ENCODE measurements at places on chromosomes 6 and 20.

DNA sequence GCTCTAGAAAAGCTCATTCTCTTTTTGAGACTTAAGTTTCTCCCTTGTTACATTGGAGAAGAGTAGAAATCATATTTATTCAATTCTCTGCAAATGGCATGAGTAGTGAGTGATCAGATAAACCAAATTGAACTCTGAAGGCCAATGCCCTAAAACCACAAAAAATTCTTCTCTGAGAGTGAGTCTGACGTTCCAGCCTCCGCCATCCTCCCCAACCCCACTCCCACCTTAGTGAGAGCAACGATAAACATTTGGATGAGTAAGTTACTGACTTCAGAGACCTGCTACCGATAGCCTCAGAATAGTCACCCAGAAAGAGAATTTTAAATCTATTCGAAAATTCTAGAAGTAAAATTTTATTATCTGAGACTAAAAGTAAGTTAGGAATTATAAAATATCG lies 94.6 kb downstream of the TFAP2A start:
- no peak for DNase-seq

DNA sequence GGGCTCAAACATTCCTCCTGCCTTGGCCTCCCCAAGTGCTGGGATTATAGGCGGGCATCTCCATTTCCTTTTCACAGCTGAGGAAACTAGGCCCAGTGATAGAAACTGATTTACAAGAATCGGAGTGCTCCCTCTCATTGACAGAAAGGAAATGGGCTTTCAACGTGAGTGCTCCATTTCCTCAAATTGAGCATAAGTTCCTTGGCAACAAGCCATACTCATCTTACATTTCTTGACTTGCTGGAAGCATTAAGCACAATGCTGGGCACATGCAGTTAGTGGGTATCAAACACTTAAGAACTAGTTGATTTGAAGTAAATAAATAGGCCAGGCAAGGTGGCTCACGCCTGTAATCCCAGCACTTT lies 54.7 kb downstream of the FGD2 start:
- no peak for DNase-seq

DNA sequence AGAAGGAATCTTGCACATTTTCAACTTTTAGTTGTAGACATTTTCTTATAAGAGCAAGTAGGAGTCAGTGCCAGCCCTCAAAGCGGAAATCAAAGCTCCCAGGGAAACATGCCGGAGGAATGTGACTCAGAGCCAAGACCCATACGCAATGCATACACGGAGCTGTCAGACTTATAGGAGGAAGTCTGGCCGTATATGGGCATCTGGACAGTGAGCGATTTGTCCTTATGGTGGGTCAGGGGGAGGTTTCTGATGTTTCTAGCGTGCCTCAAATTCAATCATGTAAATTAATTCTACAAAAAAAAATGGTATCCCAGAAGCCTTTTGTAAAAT lies 3.6 kb upstream of the CCN2 start:
- DNase-seq: no peak

- DNase-seq: no peak
Measured at GRCh38 chr20:18886756-18887155, 73.2 kb downstream of the SCP2D1 start.

DNA sequence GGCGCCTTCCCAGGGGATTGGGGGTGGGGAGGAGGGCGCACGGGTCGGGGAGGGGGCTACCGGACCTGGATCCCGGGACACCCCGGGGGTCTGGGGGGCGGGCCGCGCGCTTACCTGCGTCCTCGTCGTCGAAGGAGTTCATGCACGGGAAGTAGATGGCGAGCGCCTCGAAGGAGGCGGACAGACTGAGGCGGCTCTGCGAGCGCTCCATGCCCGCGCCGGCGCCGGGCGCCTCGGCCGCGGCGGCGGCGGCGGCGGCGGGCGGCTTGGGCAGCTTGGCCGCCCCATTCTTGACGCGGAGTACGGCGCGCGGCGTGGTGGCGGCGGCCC lies 320 bp downstream of the RIMS4 start:
- DNase-seq: no peak

GRCh38 chr6:99148111-99148510 lies 200.4 kb upstream of the FBXL4 start:
- DNase-seq: no peak

GRCh38 chr6:158441716-158442215 lies 118.1 kb upstream of the TMEM181 start:
- no peak for DNase-seq

GRCh38 chr20:22698259-22698842 lies 114.0 kb upstream of the FOXA2 start:
- no peak for DNase-seq

- DNase-seq: no peak
Measured at GRCh38 chr6:113122060-113122459, 735.1 kb upstream of the MARCKS start.

DNA sequence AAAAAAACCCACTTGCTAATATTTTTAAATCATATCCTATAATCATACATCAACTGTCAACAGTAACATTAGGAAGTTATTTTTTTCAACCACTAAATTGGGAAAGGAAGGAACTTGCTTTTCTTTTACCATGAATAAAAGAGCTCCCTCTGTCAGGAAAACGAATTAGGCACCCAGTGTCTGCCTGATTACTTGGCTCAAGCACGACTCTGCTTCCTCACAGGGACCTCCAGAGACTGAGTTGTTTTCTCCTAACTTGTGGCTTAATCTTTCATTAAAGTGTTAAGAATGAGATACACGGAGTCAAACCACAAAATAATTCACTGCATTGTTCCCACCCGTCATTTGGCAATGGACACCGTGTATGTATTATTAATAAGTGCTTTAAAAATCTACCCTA lies 1405.1 kb upstream of the EYS start:
- DNase-seq: no peak

DNA sequence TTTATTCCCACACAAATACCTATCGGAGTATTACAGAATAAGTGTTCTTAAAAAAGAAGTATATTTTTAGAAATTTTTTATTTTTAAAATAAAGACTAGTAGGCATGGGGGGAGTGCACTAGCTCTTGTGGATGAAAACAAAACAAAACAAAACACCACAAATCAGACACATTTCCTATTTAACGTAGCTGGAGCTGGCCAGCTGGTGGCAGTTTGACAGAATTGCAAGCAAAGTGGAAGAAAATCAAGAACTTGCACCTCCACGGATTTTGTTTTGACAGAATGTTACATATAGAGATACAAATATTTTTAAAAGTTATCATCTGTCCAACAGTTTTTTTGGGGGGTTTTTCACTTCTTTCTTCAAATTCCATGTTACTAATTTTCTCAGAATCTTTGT lies 63.6 kb upstream of the SNRPB2 start:
- no peak for DNase-seq

DNA sequence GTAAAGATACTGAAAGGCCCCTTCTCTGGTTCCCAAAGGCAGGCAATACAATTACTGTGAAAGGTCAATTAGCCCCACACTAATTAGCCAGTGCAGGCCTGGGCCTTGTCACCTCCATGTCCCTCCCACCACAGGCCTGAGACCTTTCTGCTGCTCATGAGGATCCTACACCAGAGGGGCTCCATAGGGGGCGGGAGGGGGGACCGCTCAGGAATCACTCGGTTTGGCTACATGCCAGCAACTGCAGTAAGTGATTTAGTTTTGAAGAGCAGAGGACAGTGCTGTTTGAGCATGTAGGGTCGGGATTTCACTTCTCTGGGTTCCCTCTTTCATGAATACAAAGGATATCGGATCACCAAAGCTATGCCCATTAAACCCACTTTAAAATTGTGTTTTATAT lies 455.6 kb downstream of the PRKN start:
- DNase-seq: no peak

GRCh38 chr6:118281291-118281690 lies 266.8 kb upstream of the PLN start:
- DNase-seq: no peak

DNA sequence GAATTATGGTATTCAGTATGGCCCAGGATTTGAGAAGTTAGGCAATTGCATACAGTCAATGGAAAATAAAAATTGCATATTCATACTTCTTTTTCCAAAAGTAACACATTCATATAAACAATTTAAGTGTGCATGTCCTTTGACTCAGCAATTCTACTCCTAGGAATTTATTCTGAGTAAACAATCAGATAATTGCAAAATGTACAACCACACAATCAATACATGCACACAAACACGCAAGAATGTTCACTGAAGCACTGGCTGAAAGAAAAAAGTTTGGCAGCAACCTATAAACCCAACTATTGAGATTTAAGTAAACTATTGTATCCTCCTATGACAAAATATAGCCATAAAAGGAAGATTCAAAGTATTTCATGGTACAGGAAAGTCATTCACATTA lies 1.6 kb downstream of the CYP39A1 start:
- DNase-seq: no peak

GRCh38 chr20:38620441-38620840 lies 18.8 kb downstream of the ARHGAP40 start:
- no peak for DNase-seq

DNA sequence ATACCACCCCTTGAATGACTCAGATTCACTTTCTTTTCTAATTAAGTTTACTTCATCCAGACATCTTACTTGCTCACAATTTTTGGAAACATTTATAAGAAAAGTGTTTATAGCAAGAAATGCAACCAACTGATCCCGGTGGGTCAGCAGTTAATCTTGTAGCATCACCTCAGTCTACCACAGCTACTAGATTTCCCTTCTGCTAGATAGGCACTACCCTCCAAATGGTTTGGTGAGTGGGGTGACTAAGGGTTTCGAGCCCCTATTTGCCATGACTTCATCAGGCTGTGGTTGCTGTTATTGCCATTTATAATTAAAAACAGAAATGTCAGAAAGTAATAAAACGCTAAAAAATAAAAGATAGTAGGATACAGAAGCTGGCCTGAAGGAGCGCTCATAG lies 930.1 kb upstream of the GJE1 start:
- no peak for DNase-seq

DNA sequence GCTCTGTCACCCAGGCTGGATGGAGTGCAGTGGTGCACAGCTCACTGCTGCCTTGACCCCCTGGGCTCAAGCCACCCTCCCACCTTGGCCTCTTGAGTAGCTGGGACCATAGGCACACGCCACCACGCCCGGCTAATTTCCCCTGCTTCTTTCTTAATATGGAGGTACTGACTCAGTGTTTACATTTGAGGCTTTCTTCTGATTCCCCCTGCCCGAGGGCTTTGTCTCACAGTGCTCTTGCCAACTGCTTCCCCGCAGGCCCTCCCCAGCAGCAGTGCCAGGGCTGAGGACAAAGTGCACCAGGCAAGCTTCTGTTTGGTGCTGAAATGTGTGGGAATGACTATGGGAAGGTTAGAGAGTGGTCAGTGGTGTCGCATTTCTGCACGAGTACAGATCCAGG lies 34.8 kb downstream of the NR2E1 start:
- DNase-seq: no peak

DNA sequence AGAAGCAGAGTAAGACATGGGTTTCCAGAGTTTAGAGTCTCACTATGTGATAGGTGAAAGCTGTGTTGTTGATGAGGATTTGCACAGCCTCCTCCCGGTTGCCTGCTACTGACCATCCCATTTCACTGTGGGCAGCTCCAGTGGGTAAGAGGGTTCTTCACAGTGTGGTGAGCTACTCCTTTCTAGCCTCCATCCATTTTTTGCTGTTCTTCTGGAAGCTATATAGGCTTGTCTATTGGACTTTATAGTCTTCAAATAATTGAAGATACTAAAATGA lies 13.4 kb downstream of the UST start:
- DNase-seq: no peak
